ENCODE measurements at places on chromosomes 2 and 18.

- no peak for DNase-seq
Measured at GRCh38 chr2:145530653-145531052, 1010.7 kb upstream of the ZEB2 start.

DNA sequence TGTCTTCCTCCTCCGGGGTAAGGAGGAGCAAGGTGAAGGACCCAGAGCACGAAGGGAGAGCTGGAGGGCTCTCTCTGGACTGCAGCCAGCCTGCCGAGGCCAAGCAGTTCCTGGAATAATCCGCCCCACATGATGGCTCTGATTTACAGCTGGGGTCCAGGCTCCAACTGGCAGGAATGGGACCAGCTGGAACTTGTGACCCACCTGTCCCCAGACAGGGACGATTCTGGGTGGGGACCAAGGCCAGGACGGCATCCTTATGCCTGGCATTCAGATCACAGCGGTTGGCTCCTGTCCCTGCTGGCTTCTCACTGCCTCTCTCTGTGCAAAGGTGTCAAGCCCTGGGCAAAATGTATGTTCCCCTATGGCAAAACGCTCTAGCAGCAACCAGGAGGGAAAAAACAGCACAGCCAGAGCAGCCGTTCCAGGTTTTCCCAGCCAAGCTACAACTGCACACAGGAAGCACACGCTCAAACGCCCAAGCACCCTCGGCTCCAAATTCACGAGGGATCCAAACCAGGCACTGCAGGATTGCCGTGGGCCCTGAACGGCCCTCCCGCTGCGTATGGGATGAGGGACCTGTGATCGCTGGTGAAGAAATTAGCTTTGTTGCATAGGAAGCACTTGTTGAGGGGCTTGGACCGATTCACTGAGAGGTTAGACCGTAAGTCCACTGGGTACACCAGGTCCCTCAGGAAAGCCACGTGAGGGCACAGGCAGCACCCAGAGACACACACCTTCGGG is 35.8 kb downstream of the FAM178B start:
- DNase-seq: no peak

DNA sequence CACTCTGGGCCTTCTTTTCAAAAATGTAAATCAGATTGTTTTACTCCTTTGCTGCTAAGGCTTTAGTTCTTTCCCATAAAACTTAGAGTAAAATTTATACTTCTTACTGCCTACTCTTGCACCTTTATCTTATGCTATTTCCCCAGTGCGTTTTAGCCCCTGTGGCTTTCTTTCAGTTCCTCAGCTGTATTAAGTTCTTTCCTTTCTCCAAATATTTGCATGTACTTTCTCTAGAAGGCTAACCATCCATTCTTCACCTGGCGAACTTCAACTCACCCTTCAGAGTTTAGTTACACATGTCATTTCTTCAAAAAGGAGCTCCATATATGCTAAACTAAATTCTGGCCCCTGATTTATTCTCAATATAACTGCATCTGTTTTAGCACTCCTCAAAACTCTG is 160.7 kb downstream of the FSHR start:
- DNase-seq: no peak

- no peak for DNase-seq
Measured at GRCh38 chr2:197122821-197123220, 187.8 kb downstream of the ANKRD44 start.

DNA sequence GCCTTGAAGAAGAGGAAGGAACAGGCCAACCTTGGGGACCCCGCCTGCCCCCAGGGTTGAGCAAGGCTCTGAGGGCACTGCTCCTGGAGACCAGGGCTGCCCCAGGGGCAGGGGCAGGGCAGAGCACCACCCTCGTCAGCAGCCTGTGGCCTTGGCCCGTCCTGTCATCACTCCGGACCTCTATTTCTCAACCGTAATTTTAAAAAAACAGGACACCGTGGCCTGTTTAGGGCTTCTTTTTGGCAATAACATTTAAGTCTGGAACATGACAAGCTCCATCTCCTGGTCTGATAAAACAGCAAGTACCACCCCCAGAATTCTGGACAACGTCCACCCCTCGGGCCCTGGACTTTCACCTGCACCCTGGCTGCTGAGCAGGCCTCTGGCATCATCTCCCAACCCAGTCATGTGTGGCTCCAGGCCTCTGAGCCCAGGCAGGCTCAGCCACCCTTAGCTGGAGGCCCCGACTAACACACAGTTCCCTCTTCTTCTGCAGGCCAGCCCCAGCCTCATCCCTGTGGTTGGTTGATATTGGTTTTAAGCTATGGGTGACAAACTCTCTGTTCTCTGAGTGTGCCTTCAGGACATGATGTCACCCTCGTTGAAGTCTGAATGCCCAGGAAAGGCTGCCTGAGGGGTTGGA is 22.6 kb upstream of the ID2 start:
- DNase-seq: no peak

- DNase-seq: peak; percentile 61
Measured at GRCh38 chr2:240623531-240624010, 1.7 kb upstream of the GPR35 start.

DNA sequence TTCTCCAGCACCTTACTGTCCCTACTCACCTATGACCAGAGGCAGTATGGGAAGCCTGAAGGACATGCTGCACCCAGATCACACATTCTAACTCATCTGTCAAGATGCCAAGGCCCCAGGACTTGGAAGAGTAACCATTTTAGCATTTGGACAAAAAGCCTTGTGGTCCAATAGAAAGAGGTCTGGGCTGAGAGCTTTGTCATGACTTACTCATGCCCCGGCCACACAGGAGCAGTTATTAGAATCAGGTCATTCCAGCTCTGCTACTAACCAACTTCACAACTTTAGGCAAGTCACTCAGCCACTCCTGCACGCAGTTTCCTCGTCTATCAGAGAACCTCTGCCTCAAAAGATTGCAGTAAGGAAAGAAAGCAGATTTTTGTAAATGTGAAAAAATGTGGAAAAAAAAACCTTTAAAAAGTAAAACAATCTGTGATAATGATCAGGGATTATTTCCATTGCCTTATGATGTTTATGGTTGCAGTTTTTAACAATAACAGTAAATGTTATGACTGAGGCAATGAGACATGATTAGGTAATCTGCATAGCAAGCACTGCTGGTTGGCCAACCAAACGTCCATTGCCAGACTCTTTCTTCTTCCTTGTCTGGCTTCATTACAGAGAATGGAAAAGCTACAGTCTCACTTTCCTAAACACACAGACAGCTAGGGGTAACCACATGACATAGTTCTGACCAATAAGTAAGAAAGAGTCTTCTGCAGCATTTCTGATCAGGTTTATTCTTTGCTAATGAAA is 255.4 kb upstream of the CHAC2 start:
- DNase-seq: no peak

DNA sequence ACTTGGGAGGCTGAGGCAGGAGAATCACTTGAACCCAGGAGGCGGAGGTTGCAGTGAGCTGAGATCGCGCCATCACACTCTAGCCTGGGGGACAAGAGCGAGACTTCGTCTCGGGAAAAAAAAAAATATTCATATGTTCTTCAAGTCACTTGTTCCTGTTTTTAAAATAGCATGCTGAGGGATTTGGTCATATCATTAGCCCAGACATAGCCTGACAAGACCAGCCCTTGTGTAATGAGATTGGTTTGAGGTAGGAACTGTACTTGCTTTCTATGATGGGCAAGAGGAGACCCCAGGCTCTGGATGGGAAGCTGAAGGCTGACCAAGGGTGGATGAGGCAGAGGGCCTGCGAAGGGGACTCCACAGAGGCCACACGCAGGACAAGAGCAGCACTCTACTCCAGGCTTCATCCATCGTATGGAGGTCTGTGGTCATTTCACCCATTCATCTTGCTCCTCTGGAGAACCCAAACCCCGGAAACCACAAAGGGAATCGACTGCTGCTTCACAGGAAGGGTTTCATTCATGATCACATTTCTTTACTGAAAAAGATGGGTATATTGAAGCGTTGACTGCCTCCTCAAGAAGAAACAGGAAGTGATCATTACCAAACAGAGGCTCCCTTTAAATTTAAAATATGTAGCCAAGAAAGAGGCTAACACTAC is 87.1 kb upstream of the ZNF397 start:
- DNase-seq: no peak
